Left lobe of liver (tissue), 2 donors: ENCODE measurements at places on chromosomes 7 and 10. TPM values are rescaled to one million over a fixed set of nuclear protein-coding genes. Genes with fewer than 3 reads are reported as not detected.

Gene EPO
- 6.4 TPM for total RNA-seq

Gene CAPZA2
- total RNA-seq: 83.7 TPM

Gene NUTM2E
- 0.08 TPM for total RNA-seq

Gene SNCG
- total RNA-seq: 2.0 TPM

Gene INMT
- 21.5 TPM for total RNA-seq

Gene PALD1
- total RNA-seq: 1.1 TPM

DNA sequence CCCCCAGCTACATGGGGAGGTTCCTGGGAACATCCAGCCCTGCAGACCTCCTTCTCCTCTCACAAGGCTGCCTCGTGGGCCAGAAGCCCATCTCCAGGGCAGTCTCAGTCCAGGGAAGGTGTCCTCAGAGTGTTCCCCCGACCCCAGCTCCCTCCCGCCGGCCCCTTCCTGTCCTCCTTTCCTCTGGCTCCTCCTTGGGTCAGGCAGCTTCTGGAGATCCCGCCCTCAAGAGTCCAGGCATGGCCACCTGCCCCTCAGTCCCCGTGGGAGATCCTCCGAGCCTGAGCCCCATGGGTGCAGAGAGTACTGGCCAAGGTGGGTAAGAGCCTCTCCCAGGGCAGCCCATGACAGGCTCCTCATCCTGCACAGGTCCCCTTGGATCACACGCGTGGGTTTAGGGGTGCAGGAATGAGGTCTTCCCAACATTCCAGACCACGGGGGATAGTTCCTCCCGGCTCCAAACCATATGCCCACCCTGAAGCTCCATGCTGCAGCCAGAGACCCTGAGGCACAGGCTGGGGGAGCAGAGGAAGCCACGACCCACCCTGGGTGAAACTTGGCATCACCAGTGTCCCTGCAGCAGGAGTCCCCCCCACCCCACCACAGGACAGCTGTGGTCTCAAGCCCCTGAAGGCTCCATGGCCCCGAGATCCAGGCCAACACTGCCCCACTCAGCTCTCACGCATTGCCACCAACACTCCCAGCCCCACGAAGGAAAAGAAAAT lies 65.5 kb downstream of the OAT start:
- DNase-seq: no peak

DNA sequence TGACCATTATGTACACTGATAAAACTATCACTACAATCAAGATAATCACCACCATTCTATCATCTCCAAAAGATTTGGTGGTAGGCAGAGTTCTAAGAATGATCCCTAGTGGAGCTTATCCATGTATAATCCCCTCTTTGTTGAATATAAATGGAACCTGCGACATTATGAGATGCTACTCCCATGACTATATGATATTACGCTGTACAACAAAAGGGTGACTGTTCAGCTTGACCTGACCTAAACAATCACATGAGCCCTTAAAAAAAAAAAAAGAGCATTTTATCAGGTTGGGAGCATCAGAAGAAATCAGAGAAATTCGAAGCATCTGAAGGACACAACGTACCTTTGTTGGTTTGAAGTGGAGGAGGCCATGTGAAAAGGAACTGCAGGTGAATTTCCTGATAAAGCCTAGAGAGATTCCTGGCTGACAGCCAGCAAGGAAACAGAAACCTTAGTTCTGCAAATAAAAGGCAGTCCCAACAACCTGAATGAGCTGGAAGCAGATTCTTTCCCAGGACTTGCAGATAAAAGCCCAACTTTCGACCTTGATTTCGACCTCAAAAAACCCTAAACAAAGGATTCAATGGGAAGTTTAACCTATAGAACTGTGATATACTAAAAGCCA lies 270.7 kb downstream of the ADRA2A start:
- DNase-seq: no peak

- no peak for DNase-seq
Observed at GRCh38 chr7:93160410-93160809, 12.2 kb upstream of the SAMD9L start.

DNA sequence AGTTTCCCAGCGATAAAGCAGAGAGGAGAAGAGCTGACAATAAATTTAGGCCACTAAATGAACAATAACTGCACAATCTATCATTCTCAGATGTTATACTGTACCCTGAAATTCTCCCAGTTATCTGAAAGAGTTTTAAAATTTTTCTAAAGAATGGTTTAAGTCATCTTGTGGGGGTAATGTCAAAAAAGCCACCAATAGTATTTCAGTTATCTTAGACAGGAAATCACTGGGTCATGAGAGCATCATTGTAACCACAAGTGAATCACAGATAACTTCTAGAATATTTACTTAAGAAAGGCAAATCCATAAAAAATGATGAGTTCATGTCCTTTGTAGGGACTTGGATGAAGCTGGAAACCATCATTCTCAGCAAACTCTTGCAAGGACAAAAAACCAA lies 147.1 kb downstream of the DNAJB9 start:
- DNase-seq: no peak

- DNase-seq: no peak
Observed at GRCh38 chr10:88849234-88849633, 2.4 kb downstream of the ANKRD22 start.

DNA sequence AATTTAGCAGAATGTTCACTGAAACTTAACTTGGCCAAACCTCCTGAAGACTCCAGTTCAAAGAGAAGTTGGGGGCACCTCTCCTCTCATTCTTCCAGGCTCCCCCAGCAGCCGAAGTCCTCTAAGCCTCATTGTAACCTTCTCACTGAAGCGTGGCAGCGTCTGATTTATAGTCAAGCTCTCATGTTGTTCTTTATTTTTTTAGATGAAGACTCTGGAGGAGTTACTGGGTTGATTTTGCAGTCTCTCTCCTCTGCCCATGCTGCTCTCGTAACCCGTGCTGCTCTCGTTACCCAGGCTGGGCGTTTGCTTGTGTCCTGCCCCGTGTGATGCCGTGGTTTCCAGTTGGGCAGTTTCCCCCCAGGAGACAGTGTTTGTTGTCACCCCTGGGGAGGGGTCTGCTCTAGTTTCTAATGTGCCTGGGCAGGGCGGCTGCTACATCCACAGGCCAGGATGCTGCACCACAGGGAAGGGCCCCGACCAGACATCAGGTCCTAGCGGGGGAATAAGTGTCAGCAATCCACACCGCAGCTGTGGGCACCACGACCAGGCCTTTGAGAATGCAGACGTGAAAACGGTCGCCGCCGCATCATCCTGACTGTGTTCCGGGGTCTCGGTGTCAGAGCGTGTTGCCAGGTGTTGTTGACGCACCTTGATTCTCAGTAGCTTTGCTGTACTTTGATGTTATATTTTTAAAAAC lies 65.2 kb downstream of the WDR37 start:
- no peak for DNase-seq

- DNase-seq: no peak
Observed at GRCh38 chr10:72925951-72926465, 28.6 kb downstream of the PLA2G12B start.

GRCh38 chr10:62618576-62619412 lies 185.7 kb upstream of the ADO start:
- DNase-seq: no peak

DNA sequence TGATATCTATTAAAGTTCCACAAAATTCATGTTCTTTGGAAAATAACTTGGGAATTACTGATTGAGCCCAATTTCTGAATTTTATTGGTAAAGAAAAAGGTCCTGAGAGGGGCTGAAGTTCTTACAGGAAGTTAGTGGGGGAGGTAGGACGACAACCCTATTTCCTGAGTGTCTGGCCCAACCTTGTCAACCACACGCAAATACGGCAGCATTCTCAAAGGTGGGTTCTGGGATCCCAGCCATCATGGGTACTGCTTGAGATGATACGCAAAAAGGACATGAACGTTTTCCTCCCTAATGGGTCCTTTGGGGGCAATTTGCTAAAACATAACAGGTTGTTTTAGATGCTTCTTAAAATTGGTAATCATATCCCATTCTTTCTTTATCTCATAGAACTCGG lies 2.7 kb upstream of the PDCD4 start:
- no peak for DNase-seq

GRCh38 chr7:157461573-157462418 lies 125.0 kb downstream of the DNAJB6 start:
- DNase-seq: peak; percentile 16
